ENCODE measurements at places on chromosomes 13 and 19.
A peak's percentile ranks its signal among the peaks of the same experiment; 100 is the strongest.

DNA sequence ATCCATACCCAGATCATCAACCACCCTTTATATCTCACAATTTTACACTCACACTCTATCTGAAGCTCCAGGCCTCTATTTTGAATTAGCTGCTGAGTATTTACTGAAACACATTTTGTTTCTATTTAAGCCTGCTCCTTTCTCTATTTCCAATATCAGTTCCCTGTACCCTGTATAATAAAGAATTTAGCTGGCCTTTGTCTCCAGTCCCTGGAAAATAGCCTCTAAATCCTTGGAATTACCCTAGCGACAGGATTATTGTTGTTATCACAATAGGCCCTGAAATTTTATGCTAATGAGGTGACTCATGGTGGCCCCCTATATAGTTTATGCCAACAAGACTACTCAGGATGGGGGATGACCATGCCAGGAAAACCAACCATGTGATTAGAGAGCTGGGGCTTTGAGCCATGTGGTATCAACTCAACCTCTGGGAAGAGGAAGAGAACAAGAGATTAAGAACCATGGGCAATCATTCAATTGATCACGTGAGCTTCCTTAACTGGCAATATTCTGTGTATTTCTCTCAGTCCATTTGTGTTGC is 72.7 kb downstream of the KATNAL1 start:
- no peak for DNase-seq

GRCh38 chr13:74061926-74062595 is 72.1 kb downstream of the KLF12 start:
- DNase-seq = no peak

DNA sequence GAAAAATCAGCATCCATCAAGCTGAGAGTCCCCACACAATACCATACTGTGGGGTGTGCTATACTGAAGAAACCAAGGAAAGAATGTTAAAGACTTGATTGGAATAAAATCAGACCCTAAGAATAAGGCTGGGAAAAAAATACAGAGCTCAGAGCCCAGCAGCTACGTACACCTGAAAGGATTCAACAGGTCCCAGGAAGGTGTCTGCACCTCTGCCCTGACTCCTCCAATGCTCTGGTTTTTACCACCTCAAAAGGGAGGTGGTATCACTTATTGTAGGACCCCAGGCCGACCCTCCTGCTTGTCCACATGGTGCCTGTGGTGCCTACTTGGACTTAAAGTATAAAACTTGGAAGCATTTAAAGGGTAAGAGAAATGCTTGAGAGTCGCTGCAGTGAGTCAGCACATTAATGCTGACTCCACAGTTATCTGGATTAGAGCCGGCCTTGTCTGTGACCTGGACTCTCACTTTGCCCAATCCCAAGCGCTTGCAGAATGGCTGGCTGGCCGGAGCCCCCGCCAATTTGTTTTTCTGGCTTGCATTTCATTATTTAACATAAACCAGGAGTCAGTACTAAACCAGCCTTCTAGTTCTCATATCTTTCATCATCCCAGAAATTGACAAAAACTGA is 110.1 kb downstream of the FGF14 start:
- no peak for DNase-seq

DNA sequence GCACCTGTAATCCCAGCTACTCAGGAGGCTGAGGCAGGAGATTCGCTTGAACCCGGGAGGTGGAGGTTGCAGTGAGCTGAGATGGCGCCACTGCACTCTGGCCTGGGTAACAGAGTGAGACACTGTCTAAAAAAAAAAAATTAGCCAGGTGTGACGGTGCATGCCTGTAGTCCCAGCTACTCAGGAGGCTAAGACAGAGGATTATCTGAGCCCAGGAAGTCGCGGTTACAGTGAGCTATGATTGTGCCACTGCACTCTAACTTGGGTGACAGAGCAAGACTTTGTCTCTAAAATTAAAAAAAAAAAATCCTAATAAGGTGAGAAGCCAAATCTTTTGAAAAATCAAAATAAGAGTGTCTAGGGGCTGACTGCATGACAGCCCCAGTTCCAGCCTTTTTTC is 9.7 kb upstream of the CEBPA start:
- DNase-seq = no peak

DNA sequence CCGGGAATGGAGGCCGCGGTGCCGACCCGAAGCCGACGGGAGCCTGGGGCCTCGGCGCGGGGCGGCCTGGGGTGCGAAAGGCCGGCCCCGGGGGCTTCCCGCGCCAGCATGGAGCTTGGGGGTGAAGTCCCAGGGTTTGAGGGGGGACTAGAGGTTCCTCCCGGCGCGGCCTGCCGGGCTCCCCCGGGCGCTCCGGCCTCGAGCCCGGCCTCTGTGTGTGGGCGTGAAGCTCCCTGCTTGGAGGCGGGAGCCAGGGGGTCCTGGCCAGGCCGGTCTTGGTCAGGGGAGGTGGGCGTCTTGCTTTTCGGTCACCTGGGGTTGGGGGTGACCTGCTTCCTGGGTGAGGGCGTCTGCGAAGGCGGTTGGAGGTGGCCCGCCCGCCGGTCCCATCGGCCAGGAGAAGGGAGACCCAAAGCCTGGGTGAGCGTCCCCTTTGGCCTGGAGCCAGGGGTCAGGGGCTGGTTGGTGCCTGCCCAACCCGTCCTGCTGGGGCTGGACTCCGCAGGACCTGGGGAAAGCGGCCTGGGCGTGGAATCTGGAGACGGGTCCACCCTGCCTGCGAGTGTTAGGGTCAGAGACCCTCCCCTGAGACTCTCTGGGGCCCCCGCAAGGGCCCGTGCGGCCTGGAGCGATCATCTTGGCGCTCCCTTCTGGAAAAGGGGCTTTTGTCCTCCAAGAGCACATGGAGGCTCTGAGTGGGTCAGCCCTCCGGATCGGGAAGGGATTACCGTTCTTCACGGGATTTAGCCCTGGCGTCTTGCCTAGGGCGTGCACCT is 535 bp downstream of the BSG start:
- peak; percentile 59 for DNase-seq

DNA sequence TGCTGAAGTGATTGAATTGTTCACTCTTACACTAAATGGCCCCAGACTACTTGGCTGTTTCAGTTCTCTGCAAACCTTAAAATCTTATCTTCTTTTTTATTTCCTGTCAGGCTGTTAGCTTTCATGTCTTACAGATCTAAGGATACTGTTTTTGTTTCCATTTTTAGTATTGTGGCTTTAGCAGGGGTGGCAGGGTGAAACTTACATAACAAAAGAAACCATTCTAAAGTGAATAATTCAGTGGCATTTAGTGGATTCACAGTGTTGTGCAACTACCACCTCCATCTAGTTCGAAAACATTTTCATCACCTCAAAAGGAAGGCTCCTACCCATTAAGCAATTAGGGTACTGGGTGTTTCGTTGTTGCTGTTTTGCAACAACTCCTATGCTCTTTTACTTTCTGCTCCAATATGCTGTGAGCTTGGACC is 19.8 kb downstream of the TMEM272 start:
- no peak for DNase-seq

- no peak for DNase-seq
These were observed 493.4 kb upstream of the PCDH20 start for GRCh38 chr13:61908906-61909615.

DNA sequence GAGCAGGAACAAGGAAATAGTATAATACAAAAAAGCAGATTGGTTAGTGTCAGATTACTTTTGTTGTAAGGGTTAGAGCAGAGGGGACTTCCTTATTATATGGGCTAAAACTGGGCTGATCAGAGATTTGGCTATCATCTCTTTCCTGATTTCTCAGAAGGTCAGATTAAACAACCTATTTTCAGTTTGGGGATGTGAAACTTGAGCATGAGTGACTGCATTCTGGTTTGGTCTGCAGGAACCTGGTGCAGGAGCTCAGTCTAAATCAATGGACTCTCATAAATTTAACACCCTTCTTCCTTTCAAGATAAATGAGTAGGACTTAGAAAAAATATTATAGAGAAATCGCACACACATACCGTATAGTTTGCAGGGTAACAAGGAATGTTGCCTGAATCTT is 12.9 kb upstream of the RFXAP start:
- DNase-seq = no peak

DNA sequence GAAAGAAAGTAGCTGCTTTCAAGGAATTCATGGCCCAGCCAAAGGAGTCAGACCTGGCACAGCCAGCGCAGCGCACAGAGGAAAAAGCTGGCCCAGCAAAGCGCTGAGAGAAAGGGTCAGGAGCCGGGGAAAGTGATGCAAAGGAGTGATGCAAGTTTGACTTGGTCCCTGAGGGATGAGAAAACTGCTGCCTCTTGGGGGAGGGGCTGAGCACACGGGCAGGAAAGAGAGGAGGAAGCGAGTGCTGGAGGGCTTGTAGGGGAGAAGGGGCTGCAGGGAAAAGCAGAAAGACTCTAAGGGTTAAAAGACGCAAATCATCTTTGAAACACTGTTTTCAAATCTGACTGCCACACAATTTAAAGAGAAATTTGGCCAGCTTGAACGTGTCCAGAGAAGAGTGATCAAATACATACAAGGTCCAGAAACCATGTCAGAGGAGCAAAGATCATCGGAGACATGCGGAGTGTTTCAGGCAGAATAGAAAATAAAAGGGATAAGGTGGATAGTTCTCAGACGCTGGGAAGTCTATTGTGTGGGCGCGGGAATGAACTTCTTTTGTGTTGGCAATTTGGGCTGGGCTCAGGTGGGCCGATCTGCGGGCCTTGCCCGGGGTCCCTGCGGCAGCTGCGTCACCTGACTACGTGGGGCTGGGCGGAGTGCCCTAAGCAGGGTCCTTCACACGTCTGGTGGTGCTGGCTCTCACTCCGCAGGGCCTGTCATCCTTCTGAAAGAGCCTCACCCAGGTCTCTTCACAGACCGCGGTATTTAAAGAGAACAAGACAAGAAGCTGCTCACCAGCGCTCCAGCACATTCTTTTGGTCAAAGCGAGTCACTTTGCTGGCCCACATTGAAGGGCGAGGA is 18.1 kb downstream of the N4BP2L1 start:
- no peak for DNase-seq

- peak; percentile 6 for DNase-seq
These were observed 106.8 kb downstream of the NHLRC3 start for GRCh38 chr13:39144941-39145533.

GRCh38 chr13:50393628-50394027 is 378.4 kb downstream of the KCNRG start:
- DNase-seq = no peak

DNA sequence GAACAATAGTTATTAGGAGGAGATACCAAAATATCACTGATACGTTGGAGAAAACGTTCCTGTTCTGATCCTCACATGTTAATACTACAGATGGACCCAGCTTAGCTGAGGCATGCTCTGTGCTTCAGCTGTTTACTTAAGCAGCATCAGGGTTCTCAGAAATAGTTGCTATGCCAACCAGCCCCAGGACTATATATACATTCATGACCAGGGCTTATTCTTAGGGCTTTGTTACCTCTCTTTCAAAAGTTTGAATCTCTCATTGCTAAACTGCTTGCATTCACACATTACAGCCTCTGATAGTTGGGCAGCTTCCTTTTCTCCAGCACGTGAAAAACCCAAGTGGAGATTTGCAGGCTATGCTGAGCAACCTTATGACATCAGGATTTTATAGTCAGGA is 800.4 kb downstream of the DIAPH3 start:
- DNase-seq = no peak

DNA sequence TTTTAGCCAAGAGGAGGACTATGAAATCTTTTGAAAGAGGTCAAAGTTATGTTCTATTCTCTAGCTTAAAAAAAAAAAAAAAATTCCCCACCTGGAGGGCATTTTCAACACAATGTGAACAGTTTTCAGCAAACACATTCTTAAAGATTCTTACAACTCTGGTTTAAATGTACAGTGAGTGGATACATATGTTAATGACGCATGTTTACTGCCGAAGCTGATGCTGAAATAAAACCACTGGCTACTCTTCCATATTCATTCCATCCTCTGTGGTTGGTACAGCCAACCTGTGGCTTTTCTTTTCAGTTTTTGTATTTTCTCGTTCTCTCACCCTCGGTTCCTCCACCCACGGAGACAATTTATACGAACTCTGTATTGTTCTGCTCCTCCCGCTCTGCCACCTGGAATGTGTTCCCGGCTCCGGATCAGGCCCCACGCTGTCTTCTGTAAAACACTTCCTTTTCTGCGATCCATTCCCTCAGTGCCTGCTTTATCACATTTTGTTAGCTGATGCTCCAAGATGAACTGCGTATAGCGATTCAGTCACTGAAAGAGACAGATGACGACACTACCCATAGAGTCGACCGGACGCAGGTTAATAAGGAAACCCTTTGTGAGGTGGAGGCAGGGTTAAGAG is 466.4 kb upstream of the ARGLU1 start:
- no peak for DNase-seq

GRCh38 chr13:61954092-61954491 is 538.4 kb upstream of the PCDH20 start:
- no peak for DNase-seq

- DNase-seq = no peak
These were observed 1966.1 kb downstream of the PCDH9 start for GRCh38 chr13:65264066-65264465.

- DNase-seq = no peak
These were observed 941 bp upstream of the UHRF1 start for GRCh38 chr19:4908360-4908759.

Data from NCI-H1092 (cell line).